Melanocyte of skin (primary cell): ENCODE measurements at places on chromosomes 13 and 19. TPM values are rescaled to one million over a fixed set of nuclear protein-coding genes. Genes with fewer than 3 reads are reported as not detected.

PTPRH gene
- 6.6 and 15.3 TPM in 2 replicates for total RNA-seq

FFAR3 gene
- total RNA-seq, result not detected in 2 replicates

RXFP2 gene
- not detected in 2 replicates for total RNA-seq

ZSCAN1 gene
- not detected in 2 replicates for total RNA-seq

CGB1 gene
- not detected in 2 replicates for total RNA-seq

ZNF177 gene
- 1.0 and 1.1 TPM in 2 replicates for total RNA-seq

PSG3 gene
- total RNA-seq, result not detected in 2 replicates

NCAN gene
- total RNA-seq, result under 0.01 TPM in 1 of 2 replicates, not detected in the other

APOC1 gene
- 5.1 and 6.7 TPM in 2 replicates for total RNA-seq

ZNF497 gene
- total RNA-seq, result 0.67 and 0.93 TPM in 2 replicates

IGFL3 gene
- total RNA-seq, result not detected in 2 replicates

LILRB3 gene
- not detected in 2 replicates for total RNA-seq

UBE2L5 gene
- total RNA-seq, result not detected in 2 replicates

CGB3 gene
- total RNA-seq, result not detected in 2 replicates

MEIS3 gene
- 8.9 and 11.0 TPM in 2 replicates for total RNA-seq

PLIN4 gene
- total RNA-seq, result under 0.01 TPM in 1 of 2 replicates, not detected in the other

FREM2 gene
- total RNA-seq, result 0.33 and 1.1 TPM in 2 replicates

SLITRK5 gene
- under 0.01 and 0.46 TPM in 2 replicates for total RNA-seq

ZNF563 gene
- 2.1 and 2.2 TPM in 2 replicates for total RNA-seq

OR4F17 gene
- total RNA-seq, result not detected in 2 replicates

CERS1 gene
- 5.9 and 12.0 TPM in 2 replicates for total RNA-seq

B3GNT3 gene
- not detected in 2 replicates for total RNA-seq

ZFR2 gene
- not detected in 2 replicates for total RNA-seq

MIR17HG gene
- total RNA-seq, result 3.4 and 8.0 TPM in 2 replicates

SERP2 gene
- 4.2 and 5.0 TPM in 2 replicates for total RNA-seq

ZNF556 gene
- not detected in 2 replicates for total RNA-seq

LRP3 gene
- 13.1 and 22.5 TPM in 2 replicates for total RNA-seq

KLHL1 gene
- not detected in 2 replicates for total RNA-seq

RDH8 gene
- total RNA-seq, result 2.7 and 10.6 TPM in 2 replicates

TLE6 gene
- total RNA-seq, result 2.7 and 3.4 TPM in 2 replicates

ICAM4 gene
- total RNA-seq, result 0.15 TPM in 1 of 2 replicates, not detected in the other
